ENCODE measurements at places on chromosomes 7 and 10. TPM values are rescaled to one million over a fixed set of nuclear protein-coding genes. Genes with fewer than 3 reads are reported as not detected.

The EMX2 gene
- total RNA-seq, result 0.74 TPM

The ELFN1 gene
- 2.2 TPM for total RNA-seq

The IPMK gene
- 6.1 TPM for total RNA-seq

The IGFBP1 gene
- total RNA-seq, result 1.7 TPM

The GNA12 gene
- 29.5 TPM for total RNA-seq

The CLDN3 gene
- not detected for total RNA-seq

The PRKG1 gene
- 17.9 TPM for total RNA-seq

The SLC18A3 gene
- total RNA-seq, result 0.49 TPM

The SUN3 gene
- total RNA-seq, result not detected

The FKBP6 gene
- not detected for total RNA-seq

The ZNF92 gene
- 6.1 TPM for total RNA-seq

The GRM3 gene
- not detected for total RNA-seq

The CPEB3 gene
- total RNA-seq, result 8.8 TPM

The CNTNAP2 gene
- total RNA-seq, result 2.2 TPM

The PNLIP gene
- total RNA-seq, result not detected

The KIF5B gene
- 74.2 TPM for total RNA-seq

The SLC16A9 gene
- 3.7 TPM for total RNA-seq

The FBXO24 gene
- total RNA-seq, result 0.98 TPM

The CAMK1D gene
- 12.8 TPM for total RNA-seq

The CELF2 gene
- 54.3 TPM for total RNA-seq

The GIMAP5 gene
- 24.1 TPM for total RNA-seq

The ZNHIT1 gene
- total RNA-seq, result 55.2 TPM

The SPACDR gene
- not detected for total RNA-seq

The MMD2 gene
- total RNA-seq, result not detected

The XPNPEP1 gene
- total RNA-seq, result 90.4 TPM

The TFEC gene
- total RNA-seq, result 4.7 TPM

The CD36 gene
- total RNA-seq, result 102 TPM

The MRC1 gene
- total RNA-seq, result 18.9 TPM

The CHRM2 gene
- total RNA-seq, result 1.2 TPM

The DENND2A gene
- total RNA-seq, result 17.4 TPM

The WDR86 gene
- 19.4 TPM for total RNA-seq
